ENCODE measurements at places on chromosomes 13 and 19.
A peak's percentile ranks its signal among the peaks of the same experiment; 100 is the strongest.

DNA sequence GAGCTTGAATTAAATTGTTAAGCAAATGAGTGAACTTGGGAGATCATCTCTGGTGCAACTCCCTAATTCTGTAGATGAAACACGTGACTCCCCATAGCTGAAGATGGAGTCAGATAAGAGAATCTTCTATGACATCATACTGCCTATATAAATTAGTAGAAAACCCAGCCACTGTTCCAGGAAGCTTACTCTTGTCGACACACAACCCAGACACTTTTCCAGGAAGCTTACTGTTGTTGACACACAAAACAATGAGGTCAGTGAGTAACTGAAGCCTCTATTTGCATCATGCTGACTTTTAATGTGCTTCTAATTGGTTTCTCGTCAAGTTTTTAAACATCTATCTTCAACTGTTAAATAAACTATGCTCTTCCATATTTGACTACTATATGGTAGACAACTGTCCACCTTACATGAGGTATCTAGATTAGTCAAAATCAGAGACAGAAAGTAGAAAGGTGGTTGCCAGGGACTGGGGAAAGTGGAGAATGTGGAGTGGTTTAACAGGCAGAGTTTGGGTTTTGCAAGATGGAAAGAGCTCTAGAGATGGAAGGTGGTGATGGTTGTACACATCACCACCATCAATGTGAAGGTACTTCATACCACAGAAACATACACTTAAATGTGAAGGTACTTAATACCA lies 168.2 kb downstream of the FGF14 start:
- DNase-seq: no peak

GRCh38 chr19:39342647-39343305 lies 555 bp downstream of the SAMD4B start:
- DNase-seq: no peak

DNA sequence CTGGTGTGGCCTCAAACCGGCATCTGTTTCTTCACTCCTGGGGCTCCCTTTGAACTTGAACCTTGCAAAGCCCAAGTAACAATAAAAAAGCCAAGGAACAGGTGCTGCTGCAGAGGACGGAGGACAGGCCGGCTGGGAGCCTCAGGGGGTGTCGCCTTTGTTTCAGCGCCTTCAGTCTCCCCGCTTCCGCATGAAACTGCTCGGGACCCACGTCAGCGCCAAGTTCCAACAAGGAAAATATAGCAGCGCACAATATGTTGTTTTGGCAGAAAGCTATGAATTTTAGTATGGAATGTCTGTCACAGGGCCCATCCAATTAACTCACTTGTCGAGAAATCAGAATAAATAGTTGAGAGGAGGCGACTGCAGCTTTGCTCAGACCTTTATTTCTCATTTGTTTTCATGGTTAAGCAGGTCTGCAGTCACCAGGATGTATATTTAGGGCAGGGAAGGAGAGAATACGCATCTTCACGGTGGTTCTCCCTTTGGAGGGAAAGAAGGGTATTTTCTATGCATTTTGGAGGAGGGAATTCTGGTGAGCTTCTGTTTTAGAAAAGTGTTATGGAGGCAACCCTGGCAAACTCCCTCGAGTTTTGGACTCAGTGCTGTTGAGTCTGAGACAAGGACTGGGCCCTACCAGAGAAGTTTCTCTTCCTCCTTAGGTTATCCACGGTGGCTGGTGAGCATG lies 34.3 kb upstream of the MEDAG start:
- no peak for DNase-seq

GRCh38 chr13:33785384-33785783 lies 32.6 kb upstream of the RFC3 start:
- no peak for DNase-seq

GRCh38 chr13:37899753-37900152 lies 30.2 kb upstream of the TRPC4 start:
- DNase-seq: no peak

DNA sequence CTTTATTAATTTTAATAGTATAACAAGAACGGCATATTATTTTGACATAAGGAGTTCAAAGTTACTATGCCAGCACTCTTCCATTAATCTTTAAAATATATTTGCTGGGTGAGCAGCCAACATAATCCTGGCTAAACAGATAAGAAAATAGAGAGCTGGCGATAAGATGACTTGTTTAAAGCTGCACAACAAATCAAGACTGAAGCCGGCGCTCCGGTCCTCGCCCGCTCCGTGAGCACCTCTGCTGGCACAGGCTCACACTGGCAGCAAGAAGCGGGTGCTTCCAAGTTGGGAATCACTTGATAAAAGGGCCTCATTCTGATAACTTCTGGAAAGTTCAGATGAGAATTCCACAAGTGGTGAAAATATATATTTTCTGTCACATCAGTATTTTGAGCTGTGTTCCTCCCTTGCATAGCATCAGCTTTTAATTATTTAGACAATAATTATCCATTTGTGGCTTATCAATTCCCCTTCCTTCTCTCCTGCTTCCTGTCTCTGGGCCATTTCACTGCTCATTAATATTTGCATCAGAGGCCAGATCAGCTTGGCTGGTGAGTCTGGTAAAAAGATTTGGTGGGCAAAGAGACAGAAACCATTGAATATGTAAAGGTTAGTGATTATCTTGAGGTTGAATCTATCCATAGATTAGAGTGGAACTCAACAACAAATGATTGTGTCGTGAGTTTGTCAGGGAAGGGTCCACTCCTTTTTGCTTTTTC lies 205.3 kb downstream of the MZT1 start:
- DNase-seq: no peak

DNA sequence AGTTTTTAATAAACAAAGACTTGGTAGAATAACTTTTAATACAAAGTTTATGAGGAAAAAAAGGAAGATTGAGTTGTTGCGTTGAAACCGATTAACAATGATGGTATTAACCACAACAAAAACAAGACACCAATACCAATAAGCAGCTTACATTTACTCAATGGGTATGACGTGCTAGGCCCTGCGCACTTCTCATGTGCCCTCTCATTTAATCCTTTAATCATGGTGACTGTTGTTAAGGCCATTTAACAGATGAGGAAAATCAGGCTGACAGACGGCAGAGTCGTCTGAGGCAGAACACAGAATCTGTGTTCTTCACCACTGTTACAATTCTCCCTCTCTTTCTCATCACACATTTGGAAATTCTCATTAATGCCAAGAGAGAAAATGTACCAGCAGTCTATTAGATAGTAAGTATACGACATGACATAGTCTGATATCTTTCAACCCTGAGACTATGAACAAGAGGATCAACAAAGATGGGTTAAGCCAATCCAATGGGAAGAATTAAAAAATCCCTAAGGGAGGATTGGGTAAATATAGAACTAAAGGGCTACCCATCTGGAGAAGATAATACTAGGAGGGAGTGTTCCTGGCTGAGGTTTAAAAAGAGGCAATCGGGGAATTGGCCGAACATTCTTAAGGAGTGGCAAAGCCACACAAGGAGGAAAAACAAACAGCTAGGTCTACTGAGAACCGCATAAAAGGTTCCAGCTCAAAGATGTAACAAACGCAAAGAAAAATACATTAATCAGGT lies 54.0 kb downstream of the DOCK9 start:
- DNase-seq: no peak

GRCh38 chr19:57103573-57104277 lies 16.1 kb upstream of the USP29 start:
- peak; percentile 12 for DNase-seq

DNA sequence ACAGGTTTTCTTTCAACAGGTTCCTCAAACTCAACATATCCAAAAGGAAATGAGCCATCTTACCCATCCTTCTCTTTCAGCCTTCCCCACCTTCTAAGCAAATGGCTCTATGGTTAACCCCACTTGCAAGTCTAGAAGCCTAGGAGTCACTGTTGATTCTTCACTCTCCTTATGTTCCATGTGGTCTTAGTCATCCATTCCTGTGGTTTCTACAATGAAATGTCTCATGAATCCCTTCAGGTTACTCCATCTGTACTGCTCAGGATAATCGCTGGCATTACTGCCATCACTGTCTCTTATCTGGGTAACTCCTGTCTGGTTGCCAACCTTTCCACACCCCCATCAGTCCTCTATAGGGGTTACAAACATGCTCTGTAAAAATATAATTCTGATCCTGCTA lies 381.3 kb downstream of the ENOX1 start:
- no peak for DNase-seq

DNA sequence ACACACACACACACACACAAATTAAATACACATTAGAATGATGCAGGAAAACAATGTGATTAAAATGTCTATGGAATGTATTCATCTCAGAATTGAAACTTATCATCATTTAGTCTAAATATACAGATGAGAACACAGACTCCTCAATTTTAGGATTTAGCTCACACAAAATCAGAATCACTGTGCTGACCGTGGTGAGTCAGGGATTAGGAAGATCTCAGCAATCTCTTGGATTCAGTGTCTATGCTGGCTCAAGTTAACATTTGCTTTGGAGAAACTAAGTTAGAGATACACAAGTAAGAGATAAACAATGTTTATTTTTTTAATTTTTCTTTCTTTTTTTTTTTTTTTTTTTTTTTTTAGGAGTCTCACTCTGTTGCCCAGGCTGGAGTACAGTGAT lies 323.6 kb downstream of the KLF12 start:
- DNase-seq: no peak

GRCh38 chr19:29576046-29576606 lies 30.0 kb upstream of the POP4 start:
- no peak for DNase-seq

- no peak for DNase-seq
Measured at GRCh38 chr13:50691681-50692263, 151.7 kb downstream of the DLEU7 start.

DNA sequence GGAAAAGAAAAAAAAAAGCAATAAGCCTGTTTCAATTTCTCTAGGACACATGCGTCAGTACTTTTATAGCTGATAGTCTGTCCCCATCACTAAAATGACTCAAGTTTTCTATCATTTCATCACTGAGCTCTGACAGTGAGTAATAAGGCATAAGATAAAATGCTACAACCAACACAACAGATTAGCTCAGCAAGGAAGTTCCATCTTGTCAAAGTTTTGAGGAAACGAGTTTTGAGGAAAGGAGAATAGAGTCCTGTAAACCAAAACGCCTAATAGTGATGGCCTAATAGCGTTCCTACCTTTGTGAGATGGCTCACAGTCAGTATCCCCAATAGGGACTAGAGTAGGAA lies 145.1 kb downstream of the LACC1 start:
- DNase-seq: no peak

GRCh38 chr13:31413516-31413915 lies 213.7 kb downstream of the B3GLCT start:
- DNase-seq: no peak

GRCh38 chr13:20127562-20128458 lies 33.0 kb downstream of the GJA3 start:
- DNase-seq: peak; percentile 28

- DNase-seq: no peak
Measured at GRCh38 chr13:65965501-65965900, 1264.6 kb downstream of the PCDH9 start.

GRCh38 chr19:43329989-43330388 lies 23.5 kb upstream of the CD177 start:
- DNase-seq: no peak

GRCh38 chr19:47095476-47096099 lies 18.0 kb downstream of the ZC3H4 start:
- DNase-seq: no peak

GRCh38 chr19:36421749-36422481 lies 3.5 kb upstream of the ZFP82 start:
- DNase-seq: no peak

DNA sequence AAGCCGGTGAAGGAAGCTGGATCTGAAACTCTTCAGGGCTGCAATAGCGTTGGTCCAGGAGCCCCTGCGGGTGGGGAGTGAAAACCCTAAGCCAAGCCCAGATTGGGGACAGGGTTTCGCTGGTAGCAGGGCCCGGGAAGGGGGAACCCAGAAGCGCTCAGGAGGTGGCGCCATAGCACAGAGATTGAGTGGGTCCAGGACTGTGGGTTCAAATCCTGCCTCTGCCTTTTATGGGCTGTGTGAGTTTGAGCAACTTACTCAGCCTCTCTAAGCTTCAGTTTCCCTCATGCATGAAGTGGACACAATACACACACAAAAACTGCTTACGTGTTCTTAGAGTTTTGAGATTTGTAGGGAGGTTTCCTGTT lies 8.3 kb upstream of the SYCN start:
- DNase-seq: peak; percentile 42

DNA sequence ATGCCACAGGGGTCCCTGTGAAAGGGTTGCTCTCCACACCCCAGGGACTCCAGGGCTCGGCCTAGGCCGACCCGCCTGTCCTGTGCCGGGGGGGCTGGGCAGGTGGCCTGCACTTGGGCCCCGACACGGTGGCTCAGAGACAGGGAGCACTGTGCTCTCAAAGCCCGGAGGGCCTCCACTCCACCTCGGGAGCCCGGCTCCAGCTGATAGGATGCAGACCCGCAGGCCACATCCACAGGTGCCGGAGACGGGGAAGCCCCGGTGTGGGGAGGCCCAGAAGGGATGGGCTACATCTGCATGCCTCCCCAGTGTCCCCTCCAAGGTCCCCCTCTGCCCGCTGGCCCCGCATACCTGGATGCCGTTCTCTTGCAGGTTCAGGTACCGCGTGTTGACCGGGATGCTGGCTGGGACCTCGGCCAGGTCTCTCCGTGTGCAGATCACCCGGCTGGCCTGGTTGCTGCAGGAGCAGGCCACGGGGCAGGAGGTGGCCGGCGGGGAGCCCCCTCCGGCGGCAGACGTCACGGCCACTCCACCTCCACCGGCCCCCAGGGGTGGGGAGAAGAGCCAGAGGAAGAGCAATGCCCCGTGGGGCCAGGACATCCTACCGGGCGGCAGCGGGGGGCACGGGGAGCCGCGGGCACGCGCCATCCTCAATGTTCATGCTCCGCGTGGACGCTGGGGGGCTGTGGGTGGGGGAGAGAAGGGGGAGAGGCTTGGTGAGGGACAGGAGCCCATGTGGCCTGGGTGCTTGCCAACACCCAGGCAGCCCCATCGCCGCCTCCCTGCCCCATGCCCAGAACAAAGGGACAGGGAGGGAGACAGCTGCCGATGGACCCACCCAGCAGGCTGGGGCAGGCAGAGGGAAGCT lies 19.8 kb downstream of the LRRC4B start:
- DNase-seq: no peak

DNA sequence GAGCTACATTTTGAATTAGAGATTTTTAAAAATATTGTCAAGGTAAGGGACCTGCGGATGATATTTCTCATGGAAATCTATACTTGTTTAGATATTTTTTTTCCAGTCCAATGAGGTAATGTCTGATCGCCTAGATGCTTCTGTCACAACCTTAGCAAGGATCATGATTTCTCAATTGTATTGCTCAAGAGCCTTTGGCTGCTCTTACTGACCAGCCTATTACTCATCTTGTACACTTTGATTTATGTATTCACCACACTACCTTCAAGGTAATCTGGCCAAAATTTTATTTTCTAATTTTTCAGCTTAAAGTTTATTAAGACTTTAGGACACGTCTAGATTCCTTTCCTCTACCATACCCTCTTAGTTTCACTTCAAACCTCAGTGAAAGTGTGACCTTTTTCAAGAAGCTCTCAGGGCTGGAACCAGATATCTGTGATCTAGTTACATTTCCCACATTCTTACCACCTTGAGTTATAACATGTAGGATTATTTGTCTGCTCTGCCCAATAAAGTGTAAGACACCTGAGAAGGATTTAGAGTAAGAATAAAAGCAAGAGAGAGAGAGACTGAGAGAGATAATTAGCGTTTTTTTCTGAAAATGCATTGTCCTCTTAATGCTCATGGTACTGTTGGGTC lies 197.1 kb downstream of the ITGBL1 start:
- no peak for DNase-seq
